Activated CD4-positive, alpha-beta T cell treated with anti-CD3 and anti-CD28 coated beads, Interleukin-2, amount 10 ng/mL, durations not matched to agents 7 days and 5 days (primary cell): ENCODE measurements at places on chromosomes 7 and 10.

DNA sequence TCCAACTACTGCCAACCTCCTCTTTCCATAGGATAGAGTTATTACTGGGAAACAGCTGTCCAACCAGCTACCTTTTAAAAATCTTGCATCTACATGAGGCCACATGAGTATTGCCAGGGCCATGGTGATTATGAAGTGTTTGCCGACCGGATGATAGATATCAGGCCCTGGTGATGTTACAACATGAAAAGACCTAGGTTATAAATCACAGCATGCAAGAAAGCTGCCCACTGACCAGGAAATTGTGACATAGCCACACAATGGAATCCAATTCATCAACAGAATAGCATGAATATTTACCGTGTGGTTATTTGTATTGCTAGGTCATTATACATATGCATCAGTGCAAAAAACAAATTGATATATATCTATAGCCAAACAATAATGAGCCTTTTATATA, 517.0 kb downstream of the INHBA start:
- DNase-seq: no peak

DNA sequence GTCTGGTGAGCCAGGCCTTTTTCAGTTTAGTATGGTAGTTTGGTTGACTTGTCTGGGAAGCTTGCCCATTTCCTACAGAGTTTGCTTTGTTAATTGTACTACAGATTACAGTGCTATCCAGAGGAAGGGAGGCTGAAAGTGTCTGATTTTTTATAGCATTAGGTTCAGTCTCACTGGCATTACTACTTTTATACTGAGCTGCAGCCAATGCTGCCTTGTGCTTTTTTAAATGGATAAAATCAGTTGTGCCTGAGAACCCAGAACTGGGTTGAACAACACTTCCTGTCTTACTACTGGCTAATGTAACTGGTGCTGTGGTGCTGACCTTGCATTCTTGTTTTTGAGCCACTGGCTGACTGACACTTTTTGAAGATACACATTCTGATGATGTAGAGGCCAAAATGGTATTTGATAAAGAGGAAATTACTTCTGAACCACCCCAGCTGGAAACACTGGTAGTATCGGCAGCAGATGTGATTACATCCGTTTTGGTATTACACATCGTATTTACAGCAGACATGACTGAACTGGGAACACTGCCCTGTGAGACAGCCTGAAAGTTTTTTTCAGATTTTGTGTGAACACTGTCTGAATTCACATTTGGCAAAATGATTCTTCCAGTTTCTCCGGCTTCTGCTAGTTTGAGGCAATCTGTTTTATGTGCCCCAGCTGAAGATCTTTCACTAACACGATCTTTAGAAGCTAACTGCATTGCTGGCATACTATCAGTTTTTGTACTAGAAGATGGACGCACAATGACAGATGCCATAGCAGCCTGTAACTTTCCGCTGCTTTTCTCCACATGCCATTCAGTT, 74.1 kb downstream of the NRBF2 start:
- no peak for DNase-seq

DNA sequence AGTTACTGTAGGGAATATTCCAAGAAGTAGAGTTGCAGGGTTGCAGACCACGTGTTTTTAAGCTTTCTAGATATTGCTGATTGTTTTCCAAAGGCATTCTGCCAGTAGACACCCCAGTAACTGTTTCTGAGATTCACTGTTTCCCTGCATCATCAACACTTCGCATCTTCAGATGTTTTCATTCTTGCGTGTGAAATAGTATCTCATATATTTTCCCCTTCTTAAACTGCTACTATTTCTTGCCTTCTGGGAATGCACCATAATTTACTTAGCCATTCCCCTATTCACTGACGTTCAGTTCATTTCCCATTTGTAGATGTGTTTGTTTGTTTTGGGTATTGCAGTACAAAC, 30.7 kb downstream of the ALOX5 start:
- DNase-seq: no peak

DNA sequence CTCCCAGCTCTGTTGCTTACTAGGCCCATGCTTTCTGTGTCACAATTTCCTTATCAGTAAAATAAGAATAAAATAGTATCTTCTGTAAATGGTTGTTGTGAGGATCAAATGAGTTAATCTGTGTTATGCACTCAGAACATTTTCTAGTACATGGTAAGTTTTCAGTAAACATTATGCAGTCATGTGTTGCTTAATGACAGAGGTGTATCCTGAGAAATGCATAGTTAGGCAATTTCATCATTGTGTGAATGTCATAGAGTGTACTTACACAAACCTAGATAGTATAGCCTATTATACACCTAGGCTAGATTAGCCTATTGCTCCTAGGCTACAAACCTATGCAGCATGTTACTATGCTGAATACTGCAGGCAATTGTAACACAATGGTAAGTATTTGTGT, 4.4 kb downstream of the PTTG1IP2 start:
- no peak for DNase-seq

- no peak for DNase-seq
Observed at GRCh38 chr7:100861616-100861985, 5.6 kb upstream of the TRIP6 start.

DNA sequence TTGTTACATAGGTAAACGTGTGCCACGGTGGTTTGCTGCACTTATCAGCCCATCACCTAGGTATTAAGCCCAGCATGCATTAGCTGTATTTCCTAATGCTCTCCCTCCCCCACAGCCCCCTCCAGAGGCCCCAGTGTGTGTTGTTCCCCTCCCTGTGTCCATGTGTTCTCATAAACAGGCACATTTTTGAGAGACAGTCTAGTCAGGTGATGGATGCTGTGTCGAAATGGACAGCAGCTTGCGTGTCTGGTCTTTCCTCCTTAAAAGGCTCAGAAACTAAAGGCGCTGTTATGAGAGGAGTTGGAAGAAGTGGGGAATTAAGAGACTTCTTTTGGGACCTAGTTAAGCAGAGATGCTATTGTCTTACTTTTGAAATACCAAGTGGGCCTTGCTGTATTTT, 296.0 kb downstream of the BBS9 start:
- DNase-seq: no peak

- no peak for DNase-seq
Observed at GRCh38 chr10:123636598-123637325, 29.4 kb upstream of the GPR26 start.

- DNase-seq: no peak
Observed at GRCh38 chr10:111087331-111087756, 10.5 kb downstream of the ADRA2A start.

DNA sequence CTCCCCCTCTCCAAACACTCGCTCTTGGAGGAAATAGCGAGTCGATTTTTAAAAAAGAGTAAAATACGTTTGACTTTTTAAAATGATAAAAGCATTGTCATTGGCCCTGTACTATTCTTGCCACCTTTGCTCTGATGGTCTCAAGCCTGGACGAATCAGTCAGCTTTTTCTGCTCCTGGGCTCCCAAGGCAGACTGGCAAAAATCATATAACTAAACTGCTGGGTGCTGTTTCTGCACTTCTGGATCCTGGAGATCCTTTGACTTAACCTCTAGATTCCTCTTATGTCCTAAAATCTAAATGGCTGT, 1.8 kb downstream of the TPST1 start:
- DNase-seq: no peak

GRCh38 chr7:122692769-122693309, 6.1 kb downstream of the RNF133 start:
- DNase-seq: no peak

DNA sequence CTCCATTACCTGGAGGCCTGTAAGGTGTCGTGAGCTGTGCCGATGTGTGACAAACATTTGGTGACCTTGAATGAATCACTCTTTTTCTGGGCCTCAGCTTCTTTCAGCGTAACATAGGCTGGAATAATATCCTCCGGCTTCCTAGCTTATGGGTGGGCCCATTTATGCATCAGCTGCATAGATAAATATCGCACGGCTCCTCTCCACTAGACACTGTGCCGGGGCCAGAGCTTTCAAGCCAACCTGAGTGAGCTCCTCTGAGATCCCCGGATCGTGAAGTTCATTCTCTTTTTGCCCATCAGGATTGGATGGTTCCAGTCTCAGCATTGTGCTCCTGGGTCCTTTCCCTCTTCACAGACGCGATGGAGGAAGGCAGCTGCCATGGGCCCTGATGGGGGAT, 574.3 kb upstream of the FOXK1 start:
- no peak for DNase-seq

DNA sequence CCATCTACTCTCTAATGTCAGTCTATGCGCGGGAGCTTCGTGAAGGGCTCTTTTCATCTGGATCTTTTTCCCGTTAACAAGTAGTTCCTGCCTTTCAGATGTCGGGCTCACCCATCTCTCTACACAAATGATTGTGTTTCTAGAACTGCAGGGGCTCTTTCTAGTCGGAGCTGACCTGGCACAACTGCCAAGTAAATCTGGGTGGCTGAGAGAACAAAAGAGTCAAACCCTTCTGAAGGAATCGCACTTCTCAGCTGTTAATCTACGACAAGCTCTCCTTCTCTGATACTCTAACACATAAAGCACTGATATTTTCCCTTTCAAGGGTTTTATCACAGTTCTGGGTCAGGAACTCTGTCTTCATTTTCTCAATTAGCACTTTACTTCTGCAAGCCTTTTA, 144.7 kb downstream of the NRP1 start:
- no peak for DNase-seq

DNA sequence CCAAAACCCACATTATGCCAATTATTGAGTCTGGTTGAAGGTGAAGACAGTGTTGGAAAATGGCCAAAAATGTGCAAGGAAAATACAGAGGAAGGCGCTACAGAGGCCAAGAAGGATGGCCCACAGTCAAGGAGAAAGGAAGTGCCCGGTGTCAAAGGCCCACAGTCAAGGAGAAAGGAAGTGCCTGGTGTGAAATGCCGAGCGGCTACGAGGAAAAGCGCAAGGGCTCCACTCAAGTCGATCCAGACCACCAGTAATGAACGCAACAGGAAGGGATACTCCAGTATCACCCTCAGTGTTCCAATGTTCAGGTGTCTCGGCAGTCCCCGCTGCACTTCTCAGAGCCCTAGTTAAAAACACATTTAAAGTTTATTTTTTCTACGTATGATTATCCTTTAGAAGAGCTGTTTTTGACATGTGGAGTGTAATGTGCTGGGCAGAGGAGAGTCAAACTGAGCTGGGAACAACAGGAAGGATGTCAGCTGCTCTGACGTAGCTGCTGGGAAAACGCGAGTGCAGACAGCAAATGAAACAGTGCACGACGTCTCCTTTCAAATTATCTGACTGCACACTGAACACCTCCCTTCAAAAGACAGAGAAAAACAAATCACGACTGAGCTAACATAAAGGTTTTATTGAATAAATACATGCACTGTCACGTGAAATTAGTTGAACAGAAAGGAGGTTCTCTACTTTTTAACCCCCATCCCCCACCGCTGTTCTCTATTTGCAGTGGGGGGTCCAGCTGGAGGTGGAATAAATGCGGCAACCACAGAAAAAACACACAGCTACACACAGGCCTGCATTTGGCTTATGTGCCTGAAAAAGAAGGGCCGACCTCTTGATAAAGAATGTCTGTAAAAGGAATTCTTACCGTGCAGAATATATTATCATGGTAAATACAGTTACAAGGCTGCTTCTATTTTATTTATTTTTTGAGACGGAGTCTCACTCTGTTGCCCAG, 26.1 kb upstream of the NCAPG2 start:
- DNase-seq: no peak

DNA sequence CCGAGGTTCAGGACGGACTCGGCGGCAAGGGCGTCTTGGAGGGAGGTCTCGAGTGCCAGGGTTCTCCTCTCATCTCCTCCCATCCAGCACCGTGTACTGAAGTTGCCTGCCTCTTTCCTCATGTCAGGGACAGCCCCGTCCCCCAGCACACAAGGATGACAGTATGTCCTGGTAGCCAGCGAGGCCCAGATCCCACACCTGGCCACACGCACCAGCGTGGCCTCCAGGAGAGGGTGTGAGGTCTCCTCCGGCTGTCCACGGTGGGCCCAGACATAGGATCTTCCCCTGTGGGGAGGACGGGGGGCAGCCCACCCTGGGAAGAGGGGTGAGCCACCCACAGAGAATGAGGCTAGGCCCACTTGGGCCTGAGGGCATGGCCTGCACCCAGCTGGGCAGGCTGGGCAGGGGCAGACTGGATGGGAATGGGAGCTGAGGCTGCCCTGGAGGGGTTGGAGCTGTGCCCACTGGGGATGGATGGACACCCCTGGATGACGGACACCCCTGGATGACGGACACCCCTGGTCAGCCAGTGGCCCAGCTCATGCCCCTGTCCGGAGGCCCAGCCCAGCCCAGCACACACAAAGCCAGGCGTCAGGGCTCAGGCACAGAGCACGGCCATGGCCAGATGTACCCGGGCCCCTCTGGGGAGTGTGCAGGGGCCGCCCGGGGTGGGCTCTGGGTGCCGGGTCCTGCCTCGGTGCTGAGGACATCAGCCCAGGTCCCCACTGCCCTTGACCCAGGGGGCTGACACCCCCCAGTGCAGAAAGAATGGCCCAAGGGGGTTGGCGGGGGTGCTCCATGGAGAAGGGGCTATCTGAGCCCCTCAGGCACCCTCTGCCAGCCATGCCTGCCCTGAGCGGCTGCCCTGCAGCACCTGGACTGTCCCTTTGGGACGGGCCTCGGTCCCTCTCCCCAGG, 30.9 kb upstream of the CFAP46 start:
- no peak for DNase-seq

DNA sequence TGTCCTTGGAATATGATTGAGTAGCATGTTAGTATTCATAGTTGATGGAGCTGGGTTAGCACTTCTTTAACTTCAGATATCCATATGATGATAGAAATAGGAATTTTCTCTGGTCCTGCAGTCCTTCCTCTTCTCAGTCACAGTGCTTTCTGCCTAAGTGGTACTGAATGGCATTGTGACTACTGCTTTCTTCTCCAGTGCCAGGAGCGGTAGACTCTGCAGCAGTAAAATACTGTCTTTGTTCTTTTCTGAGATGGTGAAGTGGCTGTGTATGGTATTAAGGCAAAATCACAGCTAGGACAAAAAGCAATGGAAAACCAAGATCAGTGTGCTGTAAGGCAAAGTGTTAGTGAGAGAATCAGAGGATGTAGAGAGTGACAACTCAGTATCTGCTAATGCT, 46.6 kb downstream of the C1GALT1 start:
- no peak for DNase-seq

- no peak for DNase-seq
Observed at GRCh38 chr10:103397191-103397825, 882 bp downstream of the PDCD11 start.

GRCh38 chr7:83870515-83870914, 221.6 kb upstream of the SEMA3E start:
- DNase-seq: no peak

GRCh38 chr10:89670926-89671325, 25.9 kb upstream of the PANK1 start:
- DNase-seq: no peak

DNA sequence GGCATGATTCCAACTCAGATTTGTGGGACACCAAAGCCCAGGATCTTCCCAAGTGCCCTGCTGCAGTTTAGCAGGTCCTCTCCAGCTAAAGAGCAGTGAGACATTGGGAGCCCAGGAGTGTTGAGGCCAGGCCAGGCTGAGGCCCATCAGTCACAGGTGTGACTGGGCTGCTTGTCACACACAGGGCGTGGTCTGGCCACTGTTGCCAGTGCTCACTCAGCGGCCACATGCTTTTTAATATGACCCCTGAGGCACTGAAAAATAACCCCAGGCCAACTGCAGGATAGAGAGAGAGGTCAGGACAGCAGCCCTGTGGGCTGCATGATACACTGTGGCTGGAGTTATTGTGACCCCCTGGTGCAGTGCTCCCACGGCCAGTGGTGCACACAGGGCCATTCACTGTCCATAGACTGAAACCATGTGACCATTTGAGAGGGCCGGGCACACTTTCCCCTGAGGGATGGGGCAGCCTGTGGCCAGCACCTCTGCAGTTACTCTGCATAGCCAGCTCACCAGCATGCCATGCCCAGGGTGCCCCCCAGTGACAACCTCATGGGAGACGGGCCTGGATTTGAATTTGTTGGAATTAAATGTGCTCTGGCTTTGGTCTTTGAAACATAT, 4.2 kb downstream of the GDF2 start:
- no peak for DNase-seq
